ENCODE measurements at places on chromosomes 7 and 10. TPM values are rescaled to one million over a fixed set of nuclear protein-coding genes. Genes with fewer than 3 reads are reported as not detected.

DNA sequence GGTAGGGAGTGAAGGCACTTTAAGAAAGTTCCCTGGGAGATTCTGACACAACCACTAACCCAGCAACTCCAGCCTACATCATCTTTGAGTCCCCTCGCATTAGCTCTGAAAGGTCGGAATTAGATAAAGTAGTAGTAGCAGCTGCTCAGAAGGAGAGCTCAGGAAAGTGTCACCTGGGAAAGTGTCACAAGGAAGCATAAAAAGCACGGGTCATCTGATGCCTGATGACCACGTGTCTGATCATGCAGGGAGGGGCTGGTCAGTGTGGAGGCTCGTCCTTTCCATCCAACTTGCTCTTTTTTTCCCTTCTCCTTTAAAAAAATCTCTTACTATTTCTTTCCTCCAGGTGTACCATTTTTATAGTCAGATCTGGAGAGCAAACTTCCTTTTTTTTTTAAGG lies 47.1 kb upstream of the PDCD4 start:
- no peaks in the 10 kb centered on the region for H3K27me3 ChIP-seq
- H3K4me3 ChIP-seq, result no peak overlapping the region
- no peak for DNase-seq
- H3K27ac ChIP-seq, result no peak overlapping the region
- peaks cover 10% of the 10 kb centered on the region for H3K4me1 ChIP-seq

GPRIN2 gene
- not detected for total RNA-seq

LEP gene
- total RNA-seq, result not detected

DNA sequence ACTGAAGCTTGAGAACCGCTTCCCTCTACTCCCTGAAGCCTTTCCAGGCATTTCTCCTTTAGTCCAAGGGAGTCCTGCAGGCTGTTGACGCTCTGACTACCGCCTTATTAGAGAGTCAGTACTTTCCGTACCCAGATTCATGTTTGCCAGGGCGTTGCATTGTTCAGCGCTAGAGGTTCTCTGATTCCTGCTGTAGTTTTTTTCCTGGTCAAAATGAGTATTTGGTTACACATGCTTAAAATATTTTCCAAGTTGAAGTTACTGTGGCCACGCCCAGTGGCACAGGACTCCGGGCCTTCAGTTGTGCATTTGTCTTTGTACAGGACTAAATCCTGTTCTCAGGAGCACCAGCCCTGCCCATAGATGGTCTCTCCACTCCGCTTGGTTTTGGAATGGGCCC lies 7.9 kb downstream of the MTURN start:
- DNase-seq, result peak; percentile 68
- H3K27ac ChIP-seq, result peak overlapping the region; percentile 77
- no peaks in the 10 kb centered on the region for H3K27me3 ChIP-seq

DNA sequence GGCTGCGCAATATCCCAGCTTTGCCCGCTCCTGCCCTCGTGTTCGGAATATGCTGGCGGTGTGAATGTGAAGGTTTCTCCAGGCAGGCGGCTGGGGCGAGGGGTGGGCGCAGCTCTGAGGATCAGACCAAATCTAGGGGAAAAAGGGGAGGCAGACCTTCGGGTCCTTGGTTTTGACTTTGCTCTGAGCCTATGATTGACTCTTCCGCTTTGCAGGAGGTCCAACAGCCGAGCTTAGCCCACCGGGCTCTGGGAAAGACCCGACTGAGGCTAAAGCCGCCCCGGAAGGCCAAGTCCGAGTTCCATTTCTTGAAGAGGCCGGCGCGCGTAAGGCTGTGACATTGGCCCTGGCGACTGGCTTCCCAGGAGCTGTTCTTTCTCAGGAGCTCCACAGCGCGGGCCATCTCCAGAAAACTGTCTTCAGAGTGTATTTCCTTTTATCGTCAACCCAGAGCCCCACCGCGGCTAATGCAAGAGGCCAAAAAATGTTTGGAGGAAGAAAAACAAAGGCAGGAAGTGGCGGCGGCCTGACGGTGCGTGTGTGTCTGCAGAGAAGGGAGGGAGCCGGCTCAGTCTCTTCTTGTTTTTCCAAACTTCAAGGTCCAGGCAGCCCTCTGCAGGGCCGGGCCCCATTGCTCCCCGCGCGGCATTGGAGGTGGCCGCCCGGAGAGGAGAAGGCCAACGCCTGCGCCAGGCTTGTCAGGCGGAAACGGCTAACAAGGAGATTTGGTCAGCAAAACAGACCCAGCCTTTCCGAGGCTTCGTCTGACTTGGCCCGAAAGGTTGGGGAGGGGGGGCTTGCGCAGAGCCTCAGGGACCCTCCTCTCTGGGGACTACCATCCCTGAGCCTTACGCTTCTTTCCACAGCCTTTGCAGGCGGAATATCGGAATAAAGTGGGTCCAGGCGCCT lies 3.6 kb upstream of the HOXA11 start:
- no peak overlapping the region for H3K27ac ChIP-seq
- H3K4me1 ChIP-seq, result peaks cover 14% of the 10 kb centered on the region
- H3K4me3 ChIP-seq, result no peak overlapping the region
- DNase-seq, result no peak
- no peaks in the 10 kb centered on the region for H3K27me3 ChIP-seq
- H3K36me3 ChIP-seq, result no peaks in the 10 kb centered on the region

DNA sequence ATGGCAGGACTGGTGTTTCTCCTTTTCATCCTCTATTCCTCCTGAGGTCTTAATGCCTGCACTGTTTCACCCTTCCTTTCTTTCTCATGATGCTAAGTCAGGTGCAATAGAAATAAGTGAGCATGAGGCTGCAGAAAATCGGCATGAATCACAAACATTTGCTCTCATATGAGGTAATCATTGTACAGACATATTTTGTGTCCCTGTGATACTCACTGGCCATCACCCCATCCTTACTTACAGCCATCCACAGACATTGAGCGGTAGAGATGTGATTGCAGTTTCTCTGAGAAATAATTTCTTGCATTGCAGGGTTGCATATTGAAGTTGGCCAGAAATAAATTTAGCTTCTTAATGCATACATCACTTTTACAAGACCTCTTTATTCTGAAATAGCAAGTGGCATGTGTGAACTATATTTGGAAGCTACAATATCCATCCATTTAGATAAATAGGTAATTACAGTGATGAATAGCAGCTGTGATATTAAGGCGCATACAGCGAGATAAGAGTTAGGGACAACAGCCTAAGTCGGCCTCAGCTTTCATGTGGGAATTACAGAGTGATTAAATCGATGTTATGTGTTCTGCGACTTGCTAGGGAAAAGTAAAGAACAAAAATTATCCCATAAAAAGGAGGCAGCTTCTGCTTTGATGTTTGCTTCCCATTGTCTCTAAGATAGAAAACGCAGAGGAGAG lies 612.6 kb downstream of the SORCS3 start:
- no peaks in the 10 kb centered on the region for H3K36me3 ChIP-seq
- H3K27me3 ChIP-seq, result no peaks in the 10 kb centered on the region
- no peak overlapping the region for H3K27ac ChIP-seq
- DNase-seq, result no peak
- H3K4me3 ChIP-seq, result no peak overlapping the region

- H3K4me3 ChIP-seq, result no peak overlapping the region
- peak; percentile 95 for DNase-seq
Measured at GRCh38 chr7:2175514-2175913, 57.2 kb downstream of the MAD1L1 start.

COL13A1 gene
- total RNA-seq, result 0.47 TPM

KLLN gene
- total RNA-seq, result 0.56 TPM

PGAM2 gene
- not detected for total RNA-seq

GRCh38 chr10:43928425-43928968 lies 279.8 kb upstream of the ZNF32 start:
- H3K27ac ChIP-seq, result no peak overlapping the region
- DNase-seq, result no peak
- H3K4me1 ChIP-seq, result no peaks in the 10 kb centered on the region
- H3K4me3 ChIP-seq, result no peak overlapping the region

- no peak overlapping the region for H3K27ac ChIP-seq
- H3K36me3 ChIP-seq, result no peaks in the 10 kb centered on the region
- H3K4me3 ChIP-seq, result no peak overlapping the region
- peaks cover 7% of the 10 kb centered on the region for H3K4me1 ChIP-seq
Measured at GRCh38 chr7:120987280-120987679, 1.2 kb upstream of the CPED1 start.

- H3K36me3 ChIP-seq, result no peaks in the 10 kb centered on the region
- peak; percentile 71 for DNase-seq
- no peaks in the 10 kb centered on the region for H3K4me1 ChIP-seq
- H3K27me3 ChIP-seq, result no peaks in the 10 kb centered on the region
Measured at GRCh38 chr7:20172736-20173334, 44.3 kb downstream of the MACC1 start.

TLX1 gene
- not detected for total RNA-seq

NUTM2B gene
- 0.88 TPM for total RNA-seq

OR6B1 gene
- not detected for total RNA-seq

- H3K4me1 ChIP-seq, result no peaks in the 10 kb centered on the region
- H3K27me3 ChIP-seq, result no peaks in the 10 kb centered on the region
- DNase-seq, result no peak
- no peak overlapping the region for H3K27ac ChIP-seq
- no peak overlapping the region for H3K4me3 ChIP-seq
Measured at GRCh38 chr10:111085690-111086353, 9.0 kb downstream of the ADRA2A start.

HDAC9 gene
- 11.3 TPM for total RNA-seq

ADARB2 gene
- 0.96 TPM for total RNA-seq

RBM48 gene
- 10.4 TPM for total RNA-seq

DNA sequence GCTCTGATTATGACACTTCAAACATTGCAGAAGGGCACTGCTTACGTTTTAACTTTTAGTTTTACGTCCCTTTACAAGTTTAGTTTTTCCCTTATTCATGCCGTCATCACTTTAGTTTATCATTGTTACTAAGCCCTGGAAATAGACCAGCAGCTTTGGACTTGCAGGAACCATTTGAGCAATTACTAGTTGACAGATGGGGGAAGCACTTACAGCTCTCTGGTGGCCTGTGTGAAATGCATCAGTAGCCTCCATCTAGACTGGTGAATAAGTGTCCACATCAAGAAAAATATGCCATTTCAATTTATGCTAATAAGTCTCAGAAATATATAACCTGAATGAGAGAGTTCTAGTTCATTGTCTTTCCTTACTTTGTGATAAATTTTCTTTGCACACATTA lies 194.9 kb upstream of the GRM3 start:
- no peak for DNase-seq
- no peaks in the 10 kb centered on the region for H3K4me1 ChIP-seq
- no peak overlapping the region for H3K4me3 ChIP-seq
- H3K27me3 ChIP-seq, result peaks cover 68% of the 10 kb centered on the region
- H3K27ac ChIP-seq, result no peak overlapping the region

DNA sequence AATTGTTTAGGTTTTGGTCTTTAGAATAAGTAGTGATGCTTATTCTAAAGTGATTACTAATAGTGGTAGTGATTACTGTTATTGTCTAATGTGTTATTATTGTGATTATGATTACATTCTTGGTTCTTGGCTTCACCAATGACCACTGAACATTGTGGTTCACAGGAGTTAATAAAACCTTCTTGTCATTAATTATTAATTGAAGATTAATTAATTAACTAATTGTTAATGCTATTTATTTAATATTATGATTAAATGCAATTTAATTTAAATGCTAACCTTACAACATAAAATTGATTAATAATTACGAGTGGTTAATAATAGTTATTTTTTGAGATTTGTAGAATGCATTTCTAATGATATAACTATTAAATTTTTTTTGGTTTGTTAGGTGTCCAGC lies 747.7 kb upstream of the POM121L12 start:
- H3K27me3 ChIP-seq, result no peaks in the 10 kb centered on the region
- DNase-seq, result no peak
- H3K4me3 ChIP-seq, result no peak overlapping the region

- peaks cover 87% of the 10 kb centered on the region for H3K36me3 ChIP-seq
- peak overlapping the region; percentile 51 for H3K27ac ChIP-seq
- H3K27me3 ChIP-seq, result no peaks in the 10 kb centered on the region
- no peak overlapping the region for H3K4me3 ChIP-seq
Measured at GRCh38 chr7:135584362-135585353, 26.9 kb downstream of the NUP205 start.

SFXN3 gene
- 55.2 TPM for total RNA-seq

DNA sequence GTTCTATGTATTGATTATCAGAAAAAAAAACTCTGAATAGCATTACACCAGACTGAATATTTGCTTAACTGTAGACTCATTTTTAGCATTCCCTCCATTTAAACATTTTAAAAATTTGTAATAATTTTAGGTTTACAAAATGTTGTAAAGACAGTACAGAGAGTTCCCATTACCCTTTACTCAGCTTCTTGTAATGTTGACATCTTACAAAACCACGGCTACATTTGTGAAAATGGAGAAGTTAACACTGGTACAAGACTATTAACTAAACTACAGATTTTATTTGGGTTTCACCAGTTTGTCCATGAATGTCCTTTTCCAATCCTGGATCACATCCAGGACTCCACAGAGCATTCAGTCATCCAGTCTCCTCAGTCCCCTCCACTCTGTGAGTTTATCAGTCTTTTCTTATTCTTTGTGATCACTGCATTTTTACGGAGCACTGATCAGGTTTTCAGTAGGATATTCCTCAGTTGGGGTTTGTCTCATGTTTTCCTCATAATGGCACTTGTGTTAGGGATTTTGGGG lies 130.0 kb upstream of the EEPD1 start:
- H3K4me1 ChIP-seq, result peaks cover 8% of the 10 kb centered on the region
- H3K27ac ChIP-seq, result no peak overlapping the region
- no peaks in the 10 kb centered on the region for H3K36me3 ChIP-seq
- H3K27me3 ChIP-seq, result peaks cover 14% of the 10 kb centered on the region

GRCh38 chr7:94030634-94031033 lies 26.5 kb upstream of the BET1 start:
- no peaks in the 10 kb centered on the region for H3K4me1 ChIP-seq
- H3K27ac ChIP-seq, result no peak overlapping the region
- H3K27me3 ChIP-seq, result no peaks in the 10 kb centered on the region
- H3K4me3 ChIP-seq, result no peak overlapping the region
- no peaks in the 10 kb centered on the region for H3K36me3 ChIP-seq

DNA sequence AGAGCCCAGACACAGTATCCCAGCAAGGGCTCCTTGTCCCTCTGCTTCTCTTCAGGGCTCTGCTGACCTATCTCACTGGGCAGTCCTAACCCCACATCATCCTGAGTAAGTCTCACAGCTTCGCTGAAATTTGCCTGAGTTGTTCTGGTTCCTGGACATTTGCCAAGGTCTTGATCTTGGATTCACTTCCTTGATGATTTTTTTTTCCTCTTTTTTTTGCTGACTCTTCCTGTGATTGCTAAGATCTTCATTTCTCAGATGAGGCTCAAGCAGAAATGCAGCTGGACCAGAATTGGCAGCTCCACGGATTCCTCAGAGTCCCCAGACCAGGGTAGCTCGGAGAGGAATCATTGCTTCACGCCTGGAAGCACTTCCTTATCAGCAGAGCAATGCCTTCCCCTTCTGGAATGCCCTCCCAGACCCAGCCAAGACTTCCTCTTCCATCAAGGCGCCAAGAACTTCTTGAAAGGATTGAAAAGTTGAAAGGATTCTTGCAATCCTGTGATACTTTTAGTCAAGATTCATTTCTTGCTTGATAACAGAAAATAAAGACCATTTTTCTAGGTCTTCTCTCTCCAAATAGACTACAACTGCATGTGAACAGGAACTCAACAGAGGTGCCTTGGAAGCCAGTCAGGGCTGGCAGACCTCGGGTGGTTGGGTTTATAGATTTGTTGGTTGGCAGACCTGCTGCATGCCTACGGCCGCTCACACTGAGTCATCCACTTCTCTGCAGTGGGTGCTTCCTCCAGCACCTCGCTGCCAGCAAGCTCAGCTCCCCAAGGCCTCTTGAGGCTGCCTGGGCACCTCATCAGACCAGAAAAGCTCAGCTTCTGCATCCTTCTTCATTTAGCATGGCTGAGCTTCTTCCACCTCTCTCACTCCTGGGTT lies 8.8 kb upstream of the AFAP1L2 start:
- H3K27ac ChIP-seq, result no peak overlapping the region
- H3K27me3 ChIP-seq, result no peaks in the 10 kb centered on the region
- no peaks in the 10 kb centered on the region for H3K36me3 ChIP-seq

SLC39A12 gene
- not detected for total RNA-seq

- H3K27ac ChIP-seq, result no peak overlapping the region
- no peak for DNase-seq
- H3K36me3 ChIP-seq, result no peaks in the 10 kb centered on the region
- no peak overlapping the region for H3K4me3 ChIP-seq
Measured at GRCh38 chr10:44164251-44164956, 220.5 kb downstream of the CXCL12 start.

Measured in MCF 10A (cell line).